ENCODE measurements at places on chromosomes 2 and 18.

- DNase-seq = no peak
These were observed 314.8 kb downstream of the CYP26B1 start for GRCh38 chr2:71832844-71833243.

DNA sequence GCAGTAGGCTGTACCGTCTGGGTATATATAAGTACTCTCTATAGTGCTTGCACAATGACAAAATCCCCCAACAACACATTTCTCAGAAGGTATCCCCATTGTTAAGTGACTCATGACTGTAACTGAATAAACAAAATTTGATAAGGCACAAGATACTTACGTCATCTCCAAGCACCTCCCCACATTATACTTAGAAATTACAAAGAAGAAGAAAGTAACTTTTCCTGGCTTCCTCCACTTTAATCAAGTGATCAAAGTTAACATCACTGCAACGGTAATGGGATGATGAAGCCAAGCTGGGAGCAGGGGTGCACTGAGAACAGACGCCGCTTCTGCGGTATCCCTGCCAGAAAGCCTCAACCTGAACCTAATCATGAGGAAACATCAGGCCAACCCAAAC, 9.7 kb downstream of the TNS1 start:
- no peak for DNase-seq

- no peak for DNase-seq
These were observed 31.2 kb downstream of the PTPN18 start for GRCh38 chr2:130387071-130387400.

- no peak for DNase-seq
These were observed 873.8 kb upstream of the GCFC2 start for GRCh38 chr2:76584474-76584873.

Data from HTR-8/SVneo (cell line).